Umbilical cord (tissue), 2 donors: ENCODE measurements at places on chromosomes 2 and 18. TPM values are rescaled to one million over a fixed set of nuclear protein-coding genes. Genes with fewer than 3 reads are reported as not detected.

- no peak for DNase-seq
Observed at GRCh38 chr2:201196803-201197202, 13.9 kb downstream of the CASP10 start.

DNA sequence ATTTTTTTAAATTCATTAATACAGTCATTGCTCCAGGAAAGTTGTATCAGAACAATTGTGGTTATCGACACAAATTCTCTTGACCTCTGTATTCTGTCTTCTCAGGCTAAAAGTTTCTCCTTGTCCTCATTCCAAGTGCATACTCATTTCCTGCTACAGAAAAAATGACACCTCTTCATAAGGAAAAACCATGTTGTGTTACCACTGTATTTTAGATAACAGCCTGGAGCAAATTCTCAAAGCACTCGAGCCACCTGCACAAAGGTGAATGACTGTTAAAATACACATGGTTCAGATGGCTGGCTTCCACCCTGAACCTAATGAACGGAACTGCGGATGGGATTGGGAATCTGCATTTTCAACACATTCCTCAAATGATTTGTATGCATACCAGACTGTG, 586.5 kb downstream of the EPHA4 start:
- DNase-seq, result no peak

DNA sequence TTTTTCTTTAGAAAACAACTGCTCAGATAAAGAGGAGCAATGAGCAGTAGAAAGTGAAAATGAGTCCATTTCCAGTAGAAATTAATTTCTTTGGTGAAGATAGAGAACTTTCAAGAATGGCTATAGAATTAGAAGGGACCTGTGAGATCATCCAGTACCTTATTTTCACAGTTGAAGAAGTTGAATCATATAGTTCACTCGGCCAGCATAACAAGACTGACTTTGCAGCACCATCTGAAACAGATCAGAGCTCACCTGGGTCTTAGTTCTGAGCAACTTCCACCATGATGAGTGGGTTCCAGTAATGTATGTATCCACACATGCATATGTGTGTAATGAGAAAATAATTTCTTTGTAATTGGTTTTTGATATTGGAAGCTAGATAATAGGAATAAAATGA, 58.6 kb downstream of the CERS6 start:
- DNase-seq, result no peak

- no peak for DNase-seq
Observed at GRCh38 chr2:109136542-109136941, 7.5 kb downstream of the SH3RF3 start.

- DNase-seq, result no peak
Observed at GRCh38 chr2:113032737-113033136, 19.9 kb downstream of the IL36B start.

DNA sequence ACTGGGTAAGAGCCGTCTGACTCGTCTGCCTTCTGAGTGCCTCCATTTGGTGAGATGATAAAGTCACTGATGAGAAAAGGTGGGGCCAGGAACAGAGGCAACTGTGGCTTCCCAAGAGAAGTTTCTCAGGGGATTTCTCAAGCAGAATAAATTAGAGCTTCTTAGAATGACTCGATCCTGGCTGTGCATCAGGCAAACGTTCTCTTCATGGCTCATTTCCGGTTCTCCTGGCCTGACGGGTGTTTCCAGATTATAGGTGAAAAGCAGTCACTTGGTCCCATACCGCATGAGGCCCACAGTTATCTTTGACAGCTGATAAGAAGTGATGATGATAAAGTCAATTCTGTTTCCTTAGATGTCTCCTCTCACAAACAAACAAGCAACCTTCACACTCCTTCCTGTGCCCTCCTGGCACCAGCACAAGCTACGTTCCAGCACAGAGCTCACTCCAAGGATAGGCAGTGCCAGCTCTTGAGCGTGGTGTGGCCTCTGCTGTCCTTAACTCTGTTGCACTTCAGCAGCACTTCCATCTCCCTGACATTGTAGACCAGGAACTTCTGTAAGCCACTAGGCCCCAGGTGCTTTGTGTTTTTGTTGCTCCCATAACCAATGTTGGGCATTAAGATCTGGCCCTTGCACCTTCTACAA, 37.8 kb upstream of the KCNF1 start:
- DNase-seq, result no peak

DNA sequence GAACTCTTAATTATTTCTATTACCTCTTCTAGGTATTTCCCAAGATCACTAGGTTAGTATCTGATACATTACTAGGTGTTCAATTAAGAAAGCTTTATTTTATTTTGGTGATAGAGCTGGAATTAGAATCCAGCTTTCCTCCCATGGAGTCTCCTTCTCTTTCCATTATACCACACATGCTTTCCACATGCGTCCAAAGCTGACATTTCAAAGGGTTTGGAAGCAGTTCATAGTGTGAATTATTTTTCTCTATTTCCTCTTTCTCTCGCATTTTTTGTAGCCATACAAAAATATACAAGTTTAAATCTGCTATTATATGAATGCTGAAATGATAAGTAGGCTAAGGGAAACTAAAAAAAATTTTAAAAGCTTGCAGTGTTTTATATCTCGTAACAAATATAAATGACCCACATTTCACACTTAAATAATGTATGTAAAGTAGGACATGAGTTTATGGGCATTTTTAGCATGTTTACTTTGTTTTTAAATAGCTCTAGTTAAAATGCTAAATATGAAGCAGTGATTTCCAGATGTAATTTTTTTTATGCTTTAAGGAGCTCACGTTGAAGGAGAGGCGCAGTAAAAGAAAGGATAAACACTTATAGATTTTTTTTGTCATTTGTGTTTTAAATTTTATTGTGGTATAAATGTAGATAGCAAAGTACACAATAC, 20.1 kb downstream of the ZC3H6 start:
- no peak for DNase-seq

DNA sequence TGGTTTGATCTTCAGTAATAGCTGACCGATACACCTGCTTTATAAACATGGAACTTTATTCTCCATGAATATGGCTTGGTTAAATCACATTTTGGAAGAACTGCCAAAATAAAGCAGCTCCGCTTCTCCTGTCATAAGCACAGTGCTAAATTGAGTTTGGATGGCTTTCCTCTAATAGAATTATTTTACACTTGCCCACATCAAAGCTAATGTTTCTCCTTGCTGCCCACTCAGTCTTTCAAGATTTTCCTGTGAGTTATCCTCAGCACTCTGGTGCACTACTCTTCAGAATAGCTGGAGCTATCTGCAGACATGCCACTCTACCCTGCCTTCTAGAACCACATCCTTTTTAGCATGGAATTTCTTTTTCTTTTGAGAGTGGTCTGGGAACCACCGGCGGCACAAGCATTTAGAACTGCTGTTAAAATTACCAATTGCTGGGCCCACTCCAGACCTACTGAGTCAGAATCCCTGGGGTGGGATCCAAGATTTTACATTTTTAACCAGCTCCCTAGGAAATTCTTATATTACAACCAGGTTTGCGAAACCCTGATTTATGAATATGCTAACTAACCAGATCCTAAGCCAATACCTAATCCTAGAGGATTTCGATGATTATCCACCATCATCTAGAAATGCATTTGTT, 283.3 kb downstream of the AFF3 start:
- DNase-seq, result no peak

GRCh38 chr18:23071285-23071684, 64.0 kb upstream of the CABLES1 start:
- DNase-seq, result peak; percentile 23

DNA sequence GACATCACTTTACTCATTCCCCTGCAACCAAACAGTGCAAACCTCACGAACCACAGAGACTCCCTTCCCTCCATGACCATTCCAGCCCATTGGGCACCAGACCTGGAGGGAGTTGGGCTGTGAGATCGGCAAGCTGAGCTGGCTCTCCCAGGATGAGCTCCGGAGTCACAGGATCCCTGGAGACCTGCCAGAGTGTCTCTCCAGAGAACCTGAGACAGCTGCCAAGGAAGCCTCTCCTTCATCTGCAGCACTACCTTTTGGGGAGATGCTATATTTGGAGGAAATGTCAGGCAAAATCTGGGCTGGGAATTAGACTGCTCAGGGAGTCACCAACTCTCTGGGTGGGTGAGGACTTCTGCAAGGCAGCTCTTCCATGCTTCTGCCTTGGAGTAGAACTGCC, 417.4 kb downstream of the TNS1 start:
- no peak for DNase-seq

DNA sequence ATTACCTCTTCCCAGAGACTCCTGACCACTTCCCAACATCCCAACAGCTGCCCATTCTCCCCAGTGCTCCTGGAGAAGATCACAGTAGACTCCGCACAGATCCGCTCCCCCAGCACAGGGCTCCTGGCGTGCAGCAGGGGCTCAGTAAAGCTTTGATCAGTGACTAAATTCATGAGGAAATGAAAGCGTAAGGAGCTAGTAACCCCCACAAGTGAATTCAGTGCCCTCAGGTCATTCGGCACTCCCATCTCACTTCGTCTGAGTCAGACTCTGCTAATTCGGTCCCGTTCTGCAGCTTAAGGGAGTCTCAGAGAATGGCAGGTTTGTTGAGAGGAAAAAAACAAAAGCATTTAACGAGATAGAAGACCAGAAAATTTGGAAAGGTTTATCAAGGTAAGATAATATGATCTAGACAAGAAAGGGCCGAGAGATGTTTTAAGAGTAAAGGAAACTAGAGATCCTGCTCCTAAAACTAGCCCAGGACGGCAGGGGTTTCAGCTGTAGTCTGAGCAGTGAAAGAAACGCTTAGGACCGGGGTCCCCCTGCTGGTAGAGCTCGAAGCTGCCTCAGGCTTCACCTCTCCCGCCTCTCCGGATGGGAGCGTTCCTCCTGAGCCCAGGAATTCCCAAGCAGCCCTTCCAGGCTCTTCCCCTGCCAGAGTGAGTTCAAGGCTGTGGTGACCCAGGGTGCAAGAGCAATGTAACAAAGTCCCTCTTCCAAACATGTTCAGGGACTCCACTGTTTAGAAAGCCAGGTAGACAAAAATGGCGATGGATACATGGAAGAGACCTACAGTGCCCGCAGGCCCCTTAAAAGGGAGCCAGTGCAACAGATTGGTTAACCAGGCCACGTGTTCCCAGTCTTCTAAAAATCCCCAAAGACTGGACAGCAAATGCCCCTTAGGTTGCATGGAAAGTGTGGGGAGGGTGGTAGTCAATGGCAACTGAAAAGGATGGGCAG, 127.3 kb downstream of the DNER start:
- peak; percentile 81 for DNase-seq

DNA sequence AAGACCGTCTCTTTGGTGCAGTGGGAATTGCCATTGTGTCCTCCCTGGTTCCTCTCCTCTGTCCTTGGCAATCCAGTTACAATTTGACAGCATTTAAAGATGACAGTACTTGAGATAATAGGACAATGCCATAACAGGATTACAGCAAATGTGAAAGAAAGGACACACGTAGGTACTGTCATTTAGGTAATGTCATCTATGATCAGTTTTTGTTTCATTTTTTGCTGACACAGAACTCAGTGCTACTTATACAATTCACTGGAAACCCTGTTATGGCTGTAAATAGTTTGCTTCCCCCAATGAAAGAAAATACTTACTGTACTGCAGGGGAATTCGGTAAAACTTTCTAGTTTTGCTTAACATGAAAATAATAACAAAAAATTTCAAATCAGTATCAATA, 65.2 kb downstream of the BCL11A start:
- DNase-seq, result no peak

- DNase-seq, result no peak
Observed at GRCh38 chr18:71209944-71210343, 921.1 kb downstream of the SOCS6 start.

- peak; percentile 89 for DNase-seq
Observed at GRCh38 chr2:26330114-26330549, 15.8 kb upstream of the SELENOI start.

GRCh38 chr2:213015387-213016165, 135.8 kb downstream of the IKZF2 start:
- no peak for DNase-seq

DNA sequence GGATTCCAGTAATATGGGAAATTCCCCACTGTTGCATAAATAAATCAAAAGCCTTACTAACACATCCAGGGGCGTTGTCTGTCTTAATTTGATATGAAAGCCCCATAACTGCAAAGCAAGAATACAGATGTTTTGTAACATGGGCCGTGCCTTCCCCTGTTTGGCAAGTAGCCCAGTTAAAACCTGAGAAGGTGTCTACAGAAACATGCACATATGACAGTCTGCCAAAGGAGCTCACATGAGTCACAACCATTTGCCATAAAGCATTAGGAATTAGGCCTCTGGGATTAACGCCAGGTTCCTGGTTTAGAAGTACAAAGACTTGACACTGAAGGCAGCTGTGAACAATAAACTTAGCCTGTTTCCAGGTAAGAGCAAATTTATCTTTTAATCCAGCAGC, 43.1 kb upstream of the LONRF2 start:
- no peak for DNase-seq

The AMMECR1L gene
- total RNA-seq, result 11.6 TPM

The DUSP19 gene
- total RNA-seq, result 16.4 TPM

The HYCC2 gene
- total RNA-seq, result 29.9 TPM

The BOD1L2 gene
- 3.1 TPM for total RNA-seq

The LOXL3 gene
- 68.1 TPM for total RNA-seq

The KCNF1 gene
- 2.6 TPM for total RNA-seq

The ASXL3 gene
- total RNA-seq, result 15.9 TPM

The FHOD3 gene
- 59.7 TPM for total RNA-seq

The METTL4 gene
- 12.5 TPM for total RNA-seq

The ALPG gene
- not detected for total RNA-seq

The MGAT4A gene
- total RNA-seq, result 16.4 TPM

The TNFRSF11A gene
- 8.7 TPM for total RNA-seq

The CSRNP3 gene
- total RNA-seq, result 10.4 TPM
